ENCODE measurements at places on chromosomes 11 and 22. TPM values are rescaled to one million over a fixed set of nuclear protein-coding genes. Genes with fewer than 3 reads are reported as not detected.

Gene ARHGAP8
- total RNA-seq = 1.4 TPM

Gene TRIM34
- total RNA-seq = 4.1 TPM

Gene GLB1L2
- 2.8 TPM for total RNA-seq

Gene TYMP
- 63.8 TPM for total RNA-seq

Gene MGAT3
- 2.3 TPM for total RNA-seq

Gene PATE4
- not detected for total RNA-seq

Gene TRIM49
- total RNA-seq = not detected

Gene DTX4
- 1.9 TPM for total RNA-seq

Gene OR52A5
- not detected for total RNA-seq

Gene TRIM48
- not detected for total RNA-seq

Gene OR10A2
- not detected for total RNA-seq

Gene GNG3
- total RNA-seq = not detected

Gene OR52B6
- total RNA-seq = not detected

Gene BTBD18
- total RNA-seq = not detected

GRCh38 chr22:44291674-44292360 lies 20.9 kb downstream of the SHISAL1 start:
- DNase-seq = no peak

DNA sequence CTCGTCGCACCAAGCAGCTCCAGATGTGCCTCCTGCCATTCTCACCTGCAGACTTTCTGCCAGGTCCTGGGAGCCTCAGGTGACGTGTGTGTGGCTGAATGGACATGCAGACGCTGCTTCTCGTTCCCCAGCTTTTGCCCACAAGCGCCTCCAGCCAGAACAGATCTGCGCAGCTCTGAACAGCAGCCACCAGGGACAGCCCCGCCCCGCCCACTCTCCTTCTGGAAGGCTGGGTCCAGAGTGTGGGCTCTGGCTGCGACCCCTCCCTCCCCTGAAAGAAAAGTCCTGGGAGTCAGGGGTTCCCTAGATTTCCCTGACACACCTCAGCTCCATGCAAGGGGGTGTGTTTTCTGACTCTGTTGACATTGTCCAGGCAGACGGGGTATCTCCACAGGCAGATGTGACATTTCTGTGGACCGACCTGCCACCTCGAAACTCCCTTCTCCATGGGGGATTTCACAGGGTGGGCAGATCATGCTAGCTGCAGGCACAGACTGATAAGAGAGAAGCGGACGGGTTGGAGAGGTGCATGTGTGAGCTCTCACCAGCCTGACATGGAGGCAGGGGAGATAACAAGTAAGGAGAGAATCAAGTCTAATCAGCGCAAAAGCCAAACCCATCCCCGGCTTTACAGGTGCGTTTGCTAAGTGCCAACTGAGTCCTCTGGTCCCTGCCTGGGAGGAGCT lies 19.8 kb downstream of the SLCO2B1 start:
- peak; percentile 69 for DNase-seq

- DNase-seq = no peak
These were observed 46.6 kb upstream of the RCN1 start for GRCh38 chr11:32044158-32044863.

DNA sequence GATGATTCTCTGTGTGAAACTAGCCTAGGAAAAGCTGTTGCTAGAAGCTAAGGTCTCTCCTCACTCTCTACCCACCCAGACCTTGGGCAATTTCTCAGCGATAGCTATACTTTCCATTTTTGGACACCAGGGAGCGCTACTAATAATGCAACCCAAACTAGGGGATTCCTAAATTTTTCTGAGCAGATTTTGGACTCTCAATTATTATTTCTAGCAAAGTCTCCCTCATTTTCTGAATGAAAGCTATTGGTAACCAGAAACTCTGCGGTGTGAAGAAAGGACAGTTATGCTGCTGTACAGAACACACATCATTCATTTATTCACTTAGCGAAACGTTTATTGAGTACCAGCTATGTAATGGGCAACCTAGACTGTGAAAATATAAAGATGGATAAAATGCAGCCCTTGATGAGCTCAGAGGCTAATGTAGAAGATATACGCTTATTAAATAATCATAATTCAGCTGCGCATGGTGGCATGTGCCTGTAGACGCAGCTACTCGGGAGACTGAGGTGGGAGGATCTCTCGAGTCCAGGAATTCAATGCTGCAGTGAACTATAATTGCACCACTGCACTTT lies 6.1 kb upstream of the STIM1 start:
- no peak for DNase-seq

GRCh38 chr11:67119585-67120391 lies 725 bp downstream of the KDM2A start:
- peak; percentile 80 for DNase-seq

GRCh38 chr11:126821827-126822226 lies 178.7 kb downstream of the KIRREL3 start:
- DNase-seq = no peak

- no peak for DNase-seq
These were observed 143.0 kb downstream of the MPPED1 start for GRCh38 chr22:43554694-43555365.

- DNase-seq = no peak
These were observed 79.5 kb downstream of the RAB30 start for GRCh38 chr11:82992223-82992622.

DNA sequence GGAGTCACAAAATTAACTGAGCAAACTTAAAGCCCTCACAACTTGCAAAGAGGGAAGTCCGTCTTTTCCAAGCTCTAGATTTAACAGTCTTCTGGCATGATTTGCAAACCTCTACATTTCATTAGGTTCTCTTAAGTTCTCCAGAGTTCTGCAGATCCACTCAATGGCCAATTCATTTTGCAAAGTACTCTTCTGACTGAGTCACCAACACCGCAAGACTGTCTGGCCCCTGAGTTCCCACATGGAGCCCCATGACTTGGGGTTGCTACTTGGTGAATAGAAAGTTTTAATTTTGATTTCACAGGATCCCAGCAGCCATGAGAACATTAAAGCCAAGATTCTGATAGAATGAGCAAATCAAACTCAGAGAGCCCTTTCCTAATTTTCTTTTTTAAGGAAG lies 134.5 kb downstream of the PLEKHA7 start:
- no peak for DNase-seq

DNA sequence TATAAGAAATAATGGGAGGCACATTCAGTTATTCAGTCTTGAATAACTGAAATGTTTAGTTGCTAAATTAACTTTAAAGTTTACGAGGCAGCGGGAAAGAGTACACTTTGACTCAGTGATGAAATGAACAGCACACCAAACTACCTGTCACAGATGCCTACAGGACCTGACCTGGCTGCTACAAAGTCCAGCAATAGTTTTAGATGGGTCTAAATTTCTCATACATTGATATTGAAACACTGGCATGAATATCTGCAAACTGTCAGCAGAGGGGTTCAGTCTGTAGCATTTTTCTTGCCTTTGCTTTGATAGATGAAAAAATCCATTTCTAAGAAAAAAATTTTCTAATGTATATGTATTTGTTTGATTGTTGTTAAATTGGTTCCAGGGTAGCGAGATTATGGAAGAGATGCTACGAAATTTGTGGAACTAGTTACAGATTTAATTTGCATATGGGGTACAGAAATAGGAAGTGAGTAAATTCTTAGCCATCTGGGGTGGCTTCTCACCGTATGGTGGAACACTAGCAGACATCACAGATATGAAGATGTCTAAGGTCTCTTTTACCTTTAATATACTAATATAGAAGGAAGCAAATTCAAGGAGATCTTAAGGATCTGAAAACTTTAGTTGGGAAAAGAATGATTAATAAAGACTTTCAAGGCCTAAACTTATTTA lies 20.8 kb upstream of the GAB2 start:
- no peak for DNase-seq

GRCh38 chr11:44167046-44167445 lies 71.6 kb downstream of the EXT2 start:
- no peak for DNase-seq

DNA sequence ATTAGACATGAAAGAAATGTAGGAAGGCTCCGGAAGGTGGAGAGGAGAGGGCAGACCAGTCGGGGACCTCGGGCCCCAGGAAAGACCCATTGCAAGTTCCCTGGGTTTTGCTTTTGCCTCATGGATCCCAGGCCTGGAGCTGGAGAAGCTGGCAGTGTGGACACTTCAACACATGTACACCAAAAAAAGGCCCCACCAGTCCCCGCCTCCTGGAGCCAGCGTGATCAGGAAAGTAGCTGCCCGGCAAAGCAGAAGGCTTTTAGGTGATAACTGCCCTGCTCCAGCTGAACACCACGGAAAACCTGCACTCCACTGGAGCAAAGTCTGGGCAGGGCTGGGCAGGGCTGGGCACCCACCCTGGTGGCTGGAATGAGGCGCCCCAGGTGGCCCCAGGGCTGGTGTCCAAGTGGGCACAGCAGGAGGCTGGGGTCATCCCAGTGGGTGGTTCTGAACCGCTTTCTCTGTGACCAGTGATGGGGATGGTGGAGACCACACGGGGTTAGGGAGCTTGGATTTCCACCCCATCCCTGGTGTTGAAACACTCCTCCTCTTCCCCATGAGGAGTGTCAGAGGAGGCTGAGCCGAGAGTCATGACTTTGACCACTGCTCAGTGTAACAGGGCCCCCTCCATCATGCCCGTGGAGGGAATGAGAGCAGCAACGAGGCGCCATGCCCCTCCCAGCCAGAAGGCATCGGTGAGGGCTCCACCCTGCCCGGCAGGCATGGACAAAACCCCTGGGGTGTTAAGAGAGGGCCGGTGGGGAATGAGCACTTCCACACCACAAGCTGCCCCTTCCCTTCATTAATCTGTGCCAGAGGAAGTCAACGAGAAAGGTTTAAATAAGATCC lies 16.9 kb upstream of the MUC5AC start:
- peak; percentile 64 for DNase-seq

GRCh38 chr11:113014262-113015097 lies 53.3 kb downstream of the NCAM1 start:
- DNase-seq = no peak

DNA sequence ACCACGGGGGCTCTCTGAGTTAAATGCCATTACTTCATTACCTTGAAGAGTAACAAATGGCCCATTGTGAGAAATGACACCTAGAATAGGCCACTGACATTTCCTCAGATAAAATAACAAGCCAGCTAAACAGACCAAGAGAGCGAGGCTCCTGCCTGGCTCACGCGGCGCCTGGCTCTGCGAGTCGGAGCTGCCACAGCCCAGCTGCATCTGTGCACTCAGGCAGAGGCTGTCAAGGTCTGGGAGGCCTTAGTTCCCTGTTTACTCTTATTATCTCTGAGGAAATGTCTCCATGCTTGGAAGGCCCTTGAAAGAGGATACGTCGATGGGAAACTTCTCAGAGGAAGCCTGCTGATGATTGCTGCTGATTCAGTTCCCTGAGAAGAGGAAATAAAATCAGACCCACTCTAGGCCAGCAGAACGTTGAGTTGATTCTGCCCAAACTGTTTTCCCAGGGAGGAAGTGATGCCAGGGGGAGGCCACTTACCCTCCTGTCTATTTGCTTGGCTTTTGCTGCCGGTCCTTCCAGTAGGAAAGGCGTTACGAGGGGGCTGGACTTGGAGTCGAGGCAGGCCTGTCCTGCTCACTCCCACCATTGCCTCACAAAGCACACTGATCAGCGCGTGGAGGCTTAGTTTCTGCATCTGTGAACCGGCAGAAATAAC lies 208.8 kb downstream of the TBC1D22A start:
- DNase-seq = peak; percentile 82

GRCh38 chr11:120389693-120390584 lies 53.7 kb downstream of the ARHGEF12 start:
- no peak for DNase-seq

- DNase-seq = no peak
These were observed 13.4 kb downstream of the ZP1 start for GRCh38 chr11:60880643-60881282.

GRCh38 chr11:123537726-123538125 lies 107.7 kb downstream of the GRAMD1B start:
- DNase-seq = no peak

GRCh38 chr11:27679136-27680015 lies 20.9 kb downstream of the BDNF start:
- DNase-seq = no peak

- no peak for DNase-seq
These were observed 12.9 kb upstream of the CD3E start for GRCh38 chr11:118291477-118292135.

- DNase-seq = no peak
These were observed 42.6 kb downstream of the ACER3 start for GRCh38 chr11:76903325-76903724.

DNA sequence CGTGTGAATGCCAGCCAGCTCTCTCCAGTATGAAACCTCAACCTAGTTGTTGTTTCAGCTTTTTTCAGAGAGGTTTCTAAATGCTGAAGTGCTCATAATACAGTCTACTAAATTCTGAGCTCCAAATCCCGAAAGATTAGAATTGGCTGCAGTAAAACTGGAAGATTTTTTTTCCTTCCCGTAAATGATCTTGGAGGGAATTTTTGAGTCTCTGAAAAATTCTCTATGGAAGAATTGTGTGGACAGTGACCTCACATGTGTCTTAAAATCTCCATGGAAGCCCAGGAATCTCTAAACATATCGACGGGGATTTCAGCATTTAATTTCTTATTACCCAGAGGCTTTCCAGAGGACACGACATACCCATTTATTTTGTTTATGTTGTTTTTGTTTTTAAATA lies 1499.2 kb downstream of the LRRC4C start:
- no peak for DNase-seq

- DNase-seq = no peak
These were observed 111.6 kb downstream of the RASSF10 start for GRCh38 chr11:13120691-13121090.

DNA sequence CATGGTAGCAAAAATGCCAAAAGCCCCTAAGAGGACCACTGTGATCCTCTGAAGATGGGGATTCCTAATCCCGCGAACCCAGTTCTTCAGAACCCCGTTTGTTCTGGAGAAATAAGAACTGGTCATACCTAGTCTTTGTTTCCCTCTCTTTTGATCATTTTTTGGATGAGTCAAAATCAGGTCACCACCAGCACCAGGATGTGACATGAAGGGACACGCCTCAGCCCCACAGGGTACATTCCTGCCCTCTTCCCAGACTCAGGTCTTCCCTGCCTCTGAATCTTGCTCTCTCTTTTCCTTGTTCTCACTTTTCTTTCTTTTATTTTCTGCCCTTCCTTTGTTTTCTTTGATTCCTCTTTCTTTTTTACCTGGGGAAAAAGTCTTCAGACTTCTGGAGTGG lies 14.6 kb upstream of the ANO1 start:
- no peak for DNase-seq

DNA sequence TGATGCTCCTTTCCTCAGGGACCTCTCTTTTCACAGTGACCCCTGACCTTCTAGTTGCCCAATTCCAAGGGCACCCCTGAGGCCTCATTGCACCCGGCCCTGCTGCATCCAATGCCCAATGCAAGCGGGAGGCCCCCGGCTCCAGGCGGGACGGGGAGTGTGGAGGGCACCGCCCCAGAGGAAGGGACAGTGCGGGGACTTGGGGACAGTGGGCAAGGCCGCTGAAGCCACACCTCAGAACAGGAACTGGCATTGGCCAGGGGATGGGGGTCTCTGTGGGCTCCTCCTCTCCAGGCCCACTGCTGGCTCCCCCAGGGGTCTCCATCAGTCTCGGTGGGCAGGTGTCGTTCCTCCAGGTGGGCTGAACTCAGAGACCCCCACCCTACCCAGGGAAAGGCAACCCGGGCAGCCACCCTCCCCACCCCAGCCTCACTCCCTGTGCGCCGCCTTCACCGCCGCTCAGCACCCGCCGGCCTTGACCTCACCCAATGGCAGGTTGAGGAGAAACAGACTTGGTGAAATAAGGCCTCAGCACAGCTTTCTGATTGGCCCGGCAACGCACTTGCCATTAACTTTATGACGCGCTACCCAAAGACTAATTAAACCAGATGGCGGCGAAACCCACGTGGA lies 1312.0 kb downstream of the BRD1 start:
- no peak for DNase-seq

- DNase-seq = no peak
These were observed 47.7 kb upstream of the GAB2 start for GRCh38 chr11:78465169-78465942.

Data from posterior vena cava (tissue), 2 donors.